ENCODE measurements at places on chromosomes 12 and 14.

- no peak for DNase-seq
These were observed 14.4 kb downstream of the FAM222A start for GRCh38 chr12:109727746-109728726.

- no peak for DNase-seq
These were observed 241.3 kb upstream of the TMEM132C start for GRCh38 chr12:128025589-128026245.

DNA sequence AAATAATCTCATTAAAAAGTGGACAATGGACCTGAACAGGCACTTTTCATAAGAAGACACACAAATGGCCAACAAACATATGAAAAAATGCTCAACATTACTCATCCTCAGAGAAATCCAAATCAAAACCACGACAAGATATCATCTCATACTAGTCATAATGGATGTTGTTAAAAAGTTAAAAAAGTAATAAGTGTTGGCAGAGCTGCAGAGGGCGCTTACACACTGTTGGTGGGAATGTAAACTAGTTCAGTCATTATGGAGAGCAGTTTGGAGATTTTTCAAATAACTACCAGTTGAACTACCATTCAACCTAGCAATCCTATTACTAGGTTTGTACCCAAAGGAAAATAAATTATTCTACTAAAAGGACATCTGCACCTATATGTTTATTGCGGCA, 47.2 kb downstream of the FOXG1 start:
- no peak for DNase-seq

DNA sequence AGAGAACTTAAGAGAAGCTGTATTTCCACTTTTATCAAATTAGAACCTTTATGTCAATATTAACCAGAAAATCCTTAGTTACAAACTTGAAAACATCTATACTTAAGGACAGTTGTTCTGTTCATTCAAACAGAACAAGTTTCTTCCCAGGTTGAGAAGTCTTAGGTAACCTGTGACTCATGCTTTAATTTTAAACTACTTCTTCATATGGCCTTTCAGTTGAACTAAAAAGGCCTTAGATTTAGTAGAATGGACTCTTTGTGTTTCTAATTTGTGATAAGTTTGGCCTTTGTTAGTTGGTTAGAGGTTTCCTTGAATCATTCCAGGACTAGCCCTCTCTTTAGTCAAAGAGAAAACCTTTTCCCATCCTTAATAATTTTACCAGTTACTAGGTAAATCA, 274.2 kb downstream of the FUT8 start:
- DNase-seq = peak; percentile 7

GRCh38 chr14:20996521-20996920, 2.6 kb upstream of the SLC39A2 start:
- no peak for DNase-seq

- DNase-seq = no peak
These were observed 119.6 kb downstream of the SLC8A3 start for GRCh38 chr14:70069186-70069585.

GRCh38 chr14:73786636-73787485, 64.8 kb upstream of the PTGR2 start:
- DNase-seq = peak; percentile 79

DNA sequence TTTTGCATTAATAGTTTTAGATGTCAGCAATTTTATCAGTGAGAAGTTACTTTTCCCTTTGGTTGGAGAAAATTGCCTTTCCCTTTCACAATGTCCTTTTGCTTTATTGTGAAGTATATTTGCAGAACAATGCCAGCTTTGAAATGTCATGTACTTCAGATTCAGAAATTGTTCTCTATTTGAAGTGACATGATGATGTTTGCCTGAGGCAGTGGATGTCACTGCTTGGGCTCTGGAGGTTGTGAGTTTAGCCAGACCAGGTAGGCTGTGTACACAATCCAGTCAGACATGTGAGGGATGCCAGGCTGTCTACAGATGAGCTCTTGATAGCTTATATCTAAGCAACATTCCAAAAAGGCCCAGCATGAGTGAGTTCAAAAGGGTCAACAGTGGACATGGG, 451.9 kb upstream of the FBXO33 start:
- no peak for DNase-seq

DNA sequence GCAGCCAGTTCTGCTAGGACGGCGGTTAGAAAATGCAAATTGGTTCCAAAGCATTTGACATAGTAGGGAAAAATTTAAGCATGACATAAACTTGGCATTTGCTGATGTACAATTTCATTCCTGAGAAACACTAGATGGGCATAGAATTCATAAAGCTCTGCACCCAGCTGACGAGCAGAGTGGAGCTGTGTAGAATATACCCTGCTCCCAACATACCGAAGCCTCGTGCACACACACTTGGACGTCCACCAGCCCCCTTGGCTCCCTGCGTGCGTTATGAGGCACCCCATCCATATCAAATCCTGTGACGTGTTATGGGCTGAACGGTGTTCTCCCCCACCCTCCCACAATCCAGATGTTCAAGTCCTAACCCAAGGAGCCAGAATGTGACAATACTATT, 65.4 kb downstream of the CLMN start:
- no peak for DNase-seq

- DNase-seq = no peak
These were observed 18.0 kb upstream of the APPL2 start for GRCh38 chr12:105253866-105254513.

DNA sequence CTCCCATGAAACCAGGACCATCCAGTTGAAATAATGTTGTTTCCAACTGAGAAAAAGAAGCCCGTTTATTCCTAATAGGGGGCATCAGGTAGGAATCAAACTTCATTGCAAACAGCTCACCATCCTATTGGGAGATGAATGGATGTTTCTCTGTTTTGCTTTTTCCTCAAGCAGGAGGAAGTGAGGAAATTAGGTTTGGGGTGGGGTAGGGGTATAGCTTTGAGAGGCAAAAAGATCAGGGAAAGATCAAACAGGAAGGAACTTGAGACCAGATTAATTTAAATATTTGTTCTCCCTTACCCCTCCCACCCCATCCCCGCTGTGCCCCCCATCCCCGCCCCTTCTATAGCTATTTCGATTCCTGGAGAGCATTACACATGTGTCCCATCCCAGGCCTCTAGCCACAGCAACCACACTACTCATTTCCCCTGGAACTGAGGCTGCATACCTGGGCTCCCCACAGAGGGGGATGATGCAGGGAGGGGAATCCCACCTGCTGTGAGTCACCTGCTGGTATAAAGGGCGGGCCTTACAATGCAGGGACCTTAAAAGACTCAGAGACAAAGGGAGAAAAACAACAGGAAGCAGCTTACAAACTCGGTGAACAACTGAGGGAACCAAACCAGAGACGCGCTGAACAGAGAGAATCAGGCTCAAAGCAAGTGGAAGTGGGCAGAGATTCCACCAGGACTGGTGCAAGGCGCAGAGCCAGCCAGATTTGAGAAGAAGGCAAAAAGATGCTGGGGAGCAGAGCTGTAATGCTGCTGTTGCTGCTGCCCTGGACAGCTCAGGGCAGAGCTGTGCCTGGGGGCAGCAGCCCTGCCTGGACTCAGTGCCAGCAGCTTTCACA, at the start of gene IL23A:
Gene IL23A (plus strand): TSS at position 577 of the 850 bp plus-strand sequence. CDS start 161 bp downstream, at position 738.
- peak; percentile 63 for DNase-seq

DNA sequence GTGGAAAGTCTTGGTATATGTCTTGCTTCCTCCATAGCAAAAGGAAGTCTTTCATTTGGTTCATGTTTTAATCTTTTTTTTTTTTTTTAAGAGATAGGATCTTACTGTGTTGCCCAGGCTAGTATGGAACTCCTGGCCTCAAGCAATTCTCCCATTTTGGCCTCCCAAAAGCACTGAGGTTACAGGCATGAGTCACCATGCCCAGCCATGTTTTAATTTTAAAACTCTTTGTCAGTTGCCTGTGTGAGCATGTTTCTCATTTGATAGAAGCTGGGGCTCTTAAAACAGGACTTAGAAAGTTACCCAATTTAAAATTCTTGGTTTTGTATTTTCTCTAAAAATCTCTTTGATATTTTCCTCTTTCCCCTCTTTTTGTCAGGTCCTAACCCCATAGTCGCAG, 45.0 kb upstream of the REP15 start:
- DNase-seq = no peak

Data from iPS-NIHi11 (cell line).